ENCODE measurements at places on chromosomes 13 and 19. TPM values are rescaled to one million over a fixed set of nuclear protein-coding genes. Genes with fewer than 3 reads are reported as not detected.

TEX26 gene
- total RNA-seq: not detected

DNA sequence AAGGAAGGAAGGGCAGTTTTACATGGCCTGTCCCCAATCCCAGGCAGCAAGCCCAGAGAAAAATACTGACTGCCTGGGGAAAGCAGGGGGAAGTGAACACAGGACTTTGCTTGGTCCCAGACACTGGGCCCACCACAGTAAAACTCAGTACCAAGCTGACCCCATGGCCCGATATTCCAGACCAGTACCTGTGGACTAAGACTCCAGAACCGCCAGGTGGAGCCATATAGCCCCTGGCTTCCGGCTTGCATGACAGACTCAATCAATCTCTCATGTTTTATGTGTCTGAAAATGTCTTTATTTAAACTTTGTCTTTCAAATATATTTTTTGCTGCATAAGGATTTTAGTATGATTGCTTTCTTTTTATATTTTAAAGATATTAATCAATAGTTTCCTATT, 767.9 kb upstream of the SLITRK6 start:
- DNase-seq: no peak

DNA sequence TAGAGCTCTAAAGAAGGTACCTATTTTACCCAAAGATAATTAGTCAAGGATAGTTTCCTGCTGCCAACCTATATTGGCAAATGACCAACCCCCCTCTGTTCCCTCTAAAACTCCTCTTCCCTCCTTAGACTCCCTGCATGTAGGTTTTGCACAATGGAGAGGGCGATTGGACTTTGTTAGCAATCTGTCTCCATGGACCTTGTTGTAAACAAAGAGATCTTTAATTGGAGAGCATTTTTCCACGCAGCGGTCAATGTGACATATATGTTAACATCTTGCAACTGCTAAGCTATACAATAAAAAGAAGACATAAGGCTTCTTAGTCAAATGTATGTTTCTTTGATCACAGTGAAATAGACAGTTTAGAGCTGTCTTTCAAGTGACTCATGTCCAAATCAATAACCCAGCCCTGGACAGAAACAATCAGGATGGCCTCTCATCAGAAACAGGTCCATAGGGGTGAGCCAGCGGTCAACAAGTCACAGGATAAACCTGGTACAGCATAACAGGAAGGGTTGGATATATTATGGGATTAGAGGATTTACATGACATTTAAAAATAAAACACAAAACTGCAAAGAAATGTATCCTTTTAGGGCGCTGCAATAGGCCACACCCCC, 69.7 kb upstream of the UBL3 start:
- no peak for DNase-seq

IGFLR1 gene
- 82.5 TPM for total RNA-seq

DNA sequence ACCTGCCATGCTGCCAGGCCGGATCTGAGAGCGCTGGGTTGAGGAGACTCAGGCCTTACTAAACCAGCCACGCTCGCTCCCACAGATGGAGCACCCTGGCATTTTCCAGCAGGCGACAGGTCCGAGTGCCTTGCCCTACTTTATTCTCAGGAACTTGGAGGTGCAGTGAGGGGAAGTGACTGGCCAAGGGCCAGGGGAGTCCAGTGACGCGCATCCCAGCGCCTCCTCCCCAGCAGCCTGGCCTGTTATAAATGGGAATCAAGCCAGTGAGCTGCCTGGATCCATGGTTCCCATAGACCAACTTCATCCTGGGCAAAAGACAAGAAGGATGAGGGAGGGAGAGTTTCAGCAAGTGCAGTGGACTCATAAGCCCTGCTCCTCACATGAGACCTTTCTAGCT, 35.5 kb downstream of the TMED1 start:
- DNase-seq: no peak

DNA sequence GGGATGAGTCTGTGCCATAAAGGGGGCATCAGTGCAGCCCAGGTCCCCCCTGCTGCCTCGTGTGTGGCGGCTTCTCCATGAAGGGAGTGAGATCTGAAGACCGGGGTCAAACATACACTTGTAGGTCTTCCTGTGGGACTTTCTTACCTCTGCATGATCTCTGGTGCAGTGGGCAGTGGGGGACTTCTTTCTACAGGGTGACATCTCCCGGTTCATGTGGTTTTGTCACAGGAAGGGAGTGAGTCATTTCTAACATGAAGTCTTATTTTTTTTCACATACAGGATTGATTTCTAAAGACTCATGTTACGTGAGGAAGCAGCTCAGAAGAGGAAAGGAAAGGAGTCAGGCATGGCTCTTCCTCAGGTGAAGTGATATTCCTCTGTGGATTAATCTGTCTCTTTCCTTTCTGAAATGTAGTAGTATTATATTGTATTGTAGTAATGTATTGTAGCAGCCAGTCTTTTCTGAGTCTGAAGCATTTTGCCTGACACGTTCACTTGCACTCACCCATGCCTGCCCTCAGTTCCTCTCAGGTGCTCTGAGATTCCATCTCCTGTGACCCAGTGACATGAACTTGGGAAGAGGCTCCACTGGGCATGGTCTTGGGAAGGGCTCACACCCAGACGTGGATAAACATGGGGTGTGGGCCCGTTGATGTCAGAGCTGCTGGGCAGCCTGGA, 15.7 kb downstream of the ZNF808 start:
- DNase-seq: peak; percentile 4

DNA sequence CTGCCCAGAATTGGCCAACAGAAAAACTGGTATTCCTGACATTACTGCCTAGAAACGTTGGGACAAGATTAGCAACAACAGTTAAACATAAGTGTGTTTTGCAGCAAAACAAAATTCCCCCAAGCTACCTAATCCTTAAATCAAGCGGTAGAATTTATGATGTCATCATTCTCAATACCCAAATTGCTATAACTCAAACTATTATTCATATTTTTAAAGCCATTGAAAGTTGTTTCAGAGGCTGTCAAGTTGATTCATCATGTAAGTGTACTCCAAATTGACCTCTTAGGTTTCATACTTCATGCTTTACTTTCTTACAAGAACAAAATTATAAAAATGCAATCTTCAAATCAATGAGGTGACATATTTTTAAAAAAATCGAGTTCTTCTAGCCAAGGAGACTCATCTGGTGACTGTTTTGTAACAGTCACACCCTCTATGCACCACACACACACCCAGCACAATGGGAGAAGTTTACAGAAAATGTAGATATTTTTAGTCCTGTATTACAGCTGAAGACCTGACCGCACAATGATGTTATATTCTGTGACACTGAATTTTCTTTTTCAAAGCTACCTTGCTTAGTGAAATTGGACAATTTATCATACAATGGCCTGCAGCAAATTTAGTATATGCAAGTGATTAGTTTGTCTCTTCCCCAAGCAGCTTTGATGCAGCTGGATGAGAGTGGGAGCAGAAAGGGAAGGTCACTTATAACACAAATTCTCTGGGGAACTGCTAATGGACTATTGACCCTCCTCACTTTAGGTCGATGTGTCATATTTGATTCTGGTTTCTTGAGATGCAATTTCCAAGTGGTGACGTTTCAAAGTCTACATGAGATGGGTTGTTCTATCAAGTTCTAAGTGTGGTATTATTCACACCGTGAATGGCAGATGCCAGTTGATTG, 345.3 kb upstream of the OBI1 start:
- DNase-seq: no peak

DNA sequence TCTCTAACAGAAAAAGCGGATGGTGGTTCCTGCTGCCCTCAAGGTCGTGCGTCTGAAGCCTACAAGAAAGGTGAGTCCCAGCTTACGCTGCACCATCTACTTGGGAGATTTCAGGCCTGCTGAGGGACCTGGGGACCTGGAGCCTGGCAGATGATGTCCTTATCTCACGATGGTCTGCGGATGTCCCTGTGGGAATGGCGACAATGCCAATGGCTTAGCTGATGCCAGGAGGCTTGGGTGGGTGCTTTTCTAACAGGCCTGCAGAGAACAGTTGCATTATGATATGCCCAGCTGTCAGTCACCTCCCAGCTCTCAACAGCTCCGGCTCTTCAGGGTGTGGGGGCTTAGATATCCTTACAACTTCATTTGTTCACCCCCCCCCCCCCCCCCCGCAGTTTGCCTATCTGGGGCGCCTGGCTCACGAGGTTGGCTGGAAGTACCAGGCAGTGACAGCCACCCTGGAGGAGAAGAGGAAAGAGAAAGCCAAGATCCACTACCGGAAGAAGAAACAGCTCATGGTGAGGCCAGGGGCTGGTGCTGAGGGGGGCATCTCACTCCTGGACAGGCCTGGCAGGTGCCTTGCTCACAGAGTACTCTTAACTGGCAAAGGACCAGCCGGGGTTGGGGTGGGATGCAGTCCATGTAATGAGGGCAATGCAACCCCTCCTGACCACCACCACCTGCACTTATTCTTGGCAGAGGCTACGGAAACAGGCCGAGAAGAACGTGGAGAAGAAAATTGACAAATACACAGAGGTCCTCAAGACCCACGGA, 3.8 kb downstream of the RPL13A start:
- no peak for DNase-seq

GRCh38 chr13:64793592-64793991, 2436.5 kb downstream of the PCDH9 start:
- DNase-seq: no peak
